ENCODE measurements at places on chromosomes 6 and 20.

DNA sequence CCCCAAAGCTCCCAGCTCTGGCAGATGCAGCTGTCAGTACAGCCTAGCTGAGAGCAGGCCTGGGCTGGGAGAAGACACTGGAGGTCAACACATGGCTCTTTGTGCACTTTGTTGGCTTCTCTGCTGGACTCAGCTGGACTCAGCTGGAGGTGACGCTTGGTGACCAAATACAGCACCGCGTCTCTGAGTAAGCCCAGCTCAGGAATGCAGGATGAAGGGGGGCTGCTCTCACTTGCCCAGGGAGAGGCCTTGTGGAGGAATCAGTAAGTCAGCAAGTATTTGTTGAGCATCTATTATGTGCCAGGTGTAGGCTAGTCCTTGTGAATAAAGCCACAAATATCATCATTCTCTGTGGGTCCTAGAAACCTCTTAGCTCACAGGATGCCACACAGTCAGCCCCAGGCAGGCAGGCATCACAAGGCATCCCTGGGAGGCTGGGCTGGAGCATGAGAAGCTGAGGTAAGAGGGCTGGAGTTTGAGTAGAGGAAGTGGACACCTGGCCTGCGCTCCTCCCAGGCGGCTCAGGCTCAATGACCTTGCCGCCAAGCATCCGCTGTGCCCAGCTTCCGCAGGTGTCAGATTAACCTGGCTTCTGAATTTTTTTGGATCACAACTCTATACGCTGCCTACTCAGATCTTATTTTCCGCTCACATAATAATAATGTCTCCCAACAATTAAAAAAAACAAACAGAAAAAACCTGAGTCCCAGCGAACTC, 95.4 kb downstream of the TMEM170B start:
- no peak for DNase-seq

GRCh38 chr20:24017458-24017755, 28.8 kb upstream of the GGTLC1 start:
- no peak for DNase-seq

DNA sequence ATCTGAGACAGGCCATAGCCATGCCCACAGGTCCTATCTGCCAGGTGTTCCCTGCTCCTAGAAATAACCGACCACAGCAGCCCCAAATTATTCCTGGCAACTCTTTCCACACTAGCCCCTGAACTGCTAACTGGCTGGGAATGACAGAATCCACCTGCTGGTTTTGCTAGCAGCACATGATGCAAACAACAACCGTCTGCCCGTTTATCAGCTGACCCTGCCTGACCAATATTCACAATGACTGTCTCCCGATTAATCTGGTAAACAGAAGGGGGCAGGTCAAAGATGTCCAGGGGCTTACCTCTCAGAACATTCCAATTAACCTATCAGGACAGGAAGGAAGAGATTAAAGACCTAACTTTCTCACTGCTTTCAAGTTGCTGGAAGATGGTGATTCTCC, 101.5 kb downstream of the NRSN1 start:
- DNase-seq, result no peak

DNA sequence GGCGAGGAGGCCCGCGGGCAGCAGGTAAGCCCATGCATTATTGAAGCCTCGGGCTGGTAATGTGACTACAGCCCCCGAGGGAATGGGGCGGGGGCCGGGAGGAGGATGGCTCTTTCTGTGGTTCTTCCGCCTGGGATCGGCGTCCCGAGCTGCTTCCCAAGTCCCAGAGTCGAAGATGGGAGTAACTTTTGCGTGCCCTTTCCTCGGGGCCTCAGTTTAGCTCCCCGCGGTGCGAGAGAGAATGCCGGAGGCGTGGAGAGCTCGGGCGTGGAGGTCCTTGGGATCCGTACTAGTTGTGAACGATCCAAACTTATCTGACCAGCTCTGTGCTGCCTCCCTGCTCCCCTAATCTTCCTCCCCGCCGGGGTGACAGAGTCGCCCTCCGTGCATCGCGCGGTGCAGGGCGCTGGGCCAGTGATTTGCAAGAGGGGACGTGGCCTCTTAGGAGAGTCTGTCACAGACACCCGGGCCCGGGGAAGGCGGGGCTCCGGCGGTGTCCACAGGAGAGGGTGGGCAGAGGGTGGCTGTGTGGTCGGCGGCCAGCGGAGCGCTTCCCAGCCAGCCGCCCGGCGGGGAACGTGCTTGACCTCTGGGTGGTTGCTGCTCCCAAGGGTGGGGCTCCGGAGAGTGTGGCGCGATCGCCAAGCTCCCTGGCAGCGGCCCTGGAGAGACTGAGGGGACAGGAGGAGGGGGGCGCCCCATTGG, 815 bp downstream of the UTRN start:
- DNase-seq, result no peak

DNA sequence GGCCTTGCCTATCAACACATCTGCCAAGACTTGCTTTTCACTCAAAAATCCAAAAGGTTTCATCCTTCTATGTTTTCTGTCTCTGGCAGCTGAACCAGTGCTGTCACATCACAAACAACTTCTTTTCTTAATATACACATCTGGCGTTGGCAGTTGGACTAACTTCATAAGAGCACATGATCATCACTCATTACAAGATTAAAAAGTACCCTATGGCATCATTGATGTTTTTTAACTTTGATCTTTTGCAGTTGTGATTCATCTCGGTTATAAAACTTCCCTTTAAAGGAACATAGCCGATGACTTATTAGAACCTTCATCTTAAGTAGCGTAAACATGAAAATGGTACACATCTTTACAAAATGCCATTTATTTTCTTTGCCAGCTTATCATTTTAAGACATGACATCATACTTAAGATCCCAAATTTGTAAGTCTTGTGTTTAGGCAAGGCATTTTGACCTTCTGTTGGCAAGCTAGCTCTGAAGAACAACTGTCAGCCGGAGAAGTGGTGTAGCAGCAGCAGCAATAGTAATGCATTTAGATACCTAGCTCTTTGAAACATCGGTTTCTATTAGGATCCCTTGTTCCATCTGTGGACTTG, 64.2 kb upstream of the SUPT3H start:
- DNase-seq, result no peak

GRCh38 chr6:132231121-132231884, 170.0 kb downstream of the MOXD1 start:
- no peak for DNase-seq

- no peak for DNase-seq
These were observed 5.4 kb upstream of the MICA start for GRCh38 chr6:31397901-31398525.

DNA sequence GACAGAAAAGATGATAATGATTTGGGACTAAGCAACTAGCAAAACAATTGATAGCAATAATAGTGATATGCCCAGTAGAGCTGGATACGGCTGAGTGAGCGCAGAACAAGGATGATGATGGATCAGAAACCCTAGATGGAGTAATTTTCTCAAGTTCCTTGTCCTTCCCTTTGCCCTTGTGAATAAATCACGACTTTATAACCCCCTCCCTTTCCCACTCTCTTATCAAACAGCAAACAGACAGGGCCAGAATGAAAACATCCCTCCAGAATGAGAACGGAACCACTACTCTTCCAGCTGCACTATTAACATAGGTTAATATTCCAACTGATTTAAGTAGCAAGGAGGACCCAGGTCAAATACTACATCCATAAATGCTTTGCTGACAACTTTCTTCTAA, 1.3 kb upstream of the MTFR2 start:
- no peak for DNase-seq

GRCh38 chr6:105272786-105273185, 93.0 kb upstream of the POPDC3 start:
- no peak for DNase-seq

- no peak for DNase-seq
These were observed 430.3 kb upstream of the SOX4 start for GRCh38 chr6:21163110-21163837.

- no peak for DNase-seq
These were observed 1.1 kb upstream of the FGD2 start for GRCh38 chr6:37004044-37004980.

DNA sequence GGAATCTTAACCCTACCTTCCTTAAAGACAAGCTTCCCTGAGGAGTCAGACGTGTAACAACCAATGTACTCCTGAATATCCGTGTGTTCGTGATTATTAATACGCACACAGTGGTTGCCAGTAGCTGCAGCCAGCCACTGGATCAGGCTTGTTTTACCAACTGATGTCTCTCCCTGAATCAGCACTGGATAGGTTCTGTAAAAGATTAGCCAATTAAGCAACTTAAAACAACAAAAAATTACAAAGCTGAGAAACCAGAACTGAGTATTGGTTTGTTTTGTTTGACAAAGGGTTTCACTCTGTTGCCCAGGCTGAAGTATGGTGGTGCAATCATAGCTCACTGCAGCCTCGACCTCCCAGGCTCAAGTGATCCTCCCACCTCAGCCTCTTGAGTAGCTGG, 69.3 kb downstream of the MDN1 start:
- DNase-seq, result no peak

DNA sequence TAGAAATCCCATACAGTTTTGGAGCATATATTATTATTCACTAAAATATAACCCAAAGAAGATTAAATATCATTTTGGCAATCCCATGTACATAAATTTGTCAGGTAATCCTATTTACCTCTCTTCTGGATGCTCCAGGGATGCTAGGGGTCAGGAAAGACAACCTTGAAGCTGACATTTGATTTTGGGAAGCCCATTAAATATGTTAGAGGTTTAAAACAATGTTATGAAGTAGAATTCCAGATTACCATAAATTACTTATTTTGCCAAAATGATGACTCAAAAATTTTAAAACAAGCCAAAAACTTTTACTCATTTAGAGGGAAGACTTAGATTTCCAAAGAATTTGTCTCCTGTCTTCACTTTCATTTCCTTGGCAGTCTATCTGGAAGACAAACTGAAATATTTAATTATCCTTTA, 9.2 kb upstream of the IL22RA2 start:
- no peak for DNase-seq

GRCh38 chr6:44721954-44722578, 334.6 kb downstream of the CDC5L start:
- no peak for DNase-seq

DNA sequence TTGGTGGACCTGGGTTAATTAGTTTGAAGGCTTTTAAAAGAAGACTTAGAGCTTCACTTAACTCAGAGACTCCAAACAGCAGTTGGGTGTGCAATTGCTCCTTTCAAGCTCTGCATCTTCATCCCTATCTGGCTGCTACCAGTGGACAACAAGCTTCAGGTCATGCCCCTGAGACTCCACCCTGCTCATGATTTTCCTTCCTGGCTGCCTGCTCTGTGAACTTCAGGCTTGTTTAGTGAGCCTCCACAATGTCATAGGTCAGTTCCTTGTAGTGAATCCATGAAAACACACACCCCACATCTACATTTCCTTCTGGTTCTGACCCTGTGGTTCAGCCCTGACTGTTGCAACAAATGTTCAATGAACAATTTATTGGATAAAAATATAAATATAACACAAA, 61.1 kb upstream of the MARCKS start:
- DNase-seq, result no peak

- DNase-seq, result no peak
These were observed 23.8 kb downstream of the FOXC1 start for GRCh38 chr6:1633366-1634021.

DNA sequence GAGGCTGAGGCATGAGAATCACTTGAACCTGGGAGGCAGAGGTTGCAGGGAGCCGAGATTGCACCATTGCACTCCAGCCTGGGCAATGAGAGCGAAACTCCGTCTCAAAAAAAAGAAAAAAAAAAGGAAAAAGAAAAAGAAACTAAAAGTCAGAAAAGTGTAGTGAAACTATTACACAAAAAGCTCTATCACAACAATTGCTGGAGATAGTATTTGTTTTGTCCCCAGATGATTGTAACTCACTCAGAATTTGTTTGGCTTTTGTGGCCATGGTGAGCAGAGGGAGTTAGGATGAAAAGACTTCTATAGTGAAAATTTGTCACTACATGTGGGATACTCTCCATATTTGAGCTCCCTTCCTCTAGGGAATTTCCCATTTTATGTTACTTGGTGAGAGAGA, 5.2 kb upstream of the GOPC start:
- DNase-seq, result no peak

DNA sequence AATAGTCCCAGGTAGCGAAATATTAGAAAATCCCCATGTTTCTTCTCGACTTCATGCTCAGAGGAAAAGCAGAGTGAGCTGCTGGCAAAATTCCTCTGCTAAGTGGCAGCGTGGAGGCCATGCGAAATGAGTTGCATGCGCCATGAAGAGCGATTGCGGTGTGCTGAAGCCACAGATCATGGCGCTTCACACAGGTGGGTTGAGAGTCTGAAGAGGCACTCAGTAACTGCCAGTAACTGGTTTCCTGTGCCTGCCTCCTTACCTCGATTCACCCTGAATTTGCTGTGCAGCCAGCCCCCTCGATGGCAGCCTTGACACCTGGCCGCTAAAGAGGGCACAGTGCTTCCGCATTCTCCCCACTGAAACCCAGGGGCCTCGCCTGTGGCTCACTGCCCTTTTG, 301.5 kb downstream of the NRN1 start:
- no peak for DNase-seq

- no peak for DNase-seq
These were observed 19.2 kb downstream of the BLTP3A start for GRCh38 chr6:34810936-34811632.

DNA sequence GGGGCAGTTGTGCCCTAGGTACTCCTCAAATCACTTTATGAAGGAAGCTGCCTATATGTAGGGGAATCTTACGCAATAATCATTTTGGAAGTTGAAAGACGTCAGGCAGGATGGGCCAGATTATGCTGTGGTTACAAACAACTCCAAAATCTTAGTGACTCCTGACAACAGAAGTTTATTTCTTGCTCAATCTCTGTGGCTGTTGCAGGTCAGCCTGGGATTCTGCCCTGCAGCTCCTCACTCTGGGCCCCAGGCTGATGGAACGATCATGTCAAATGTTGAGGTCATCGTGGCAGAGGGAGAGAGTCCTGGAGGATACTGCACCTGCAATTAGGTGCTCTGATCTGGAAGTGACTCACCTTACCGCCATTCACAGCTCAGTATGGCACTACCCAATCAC, 88.4 kb downstream of the ZDHHC14 start:
- no peak for DNase-seq

- DNase-seq, result no peak
These were observed 75.1 kb downstream of the SLC2A10 start for GRCh38 chr20:46784436-46785127.

DNA sequence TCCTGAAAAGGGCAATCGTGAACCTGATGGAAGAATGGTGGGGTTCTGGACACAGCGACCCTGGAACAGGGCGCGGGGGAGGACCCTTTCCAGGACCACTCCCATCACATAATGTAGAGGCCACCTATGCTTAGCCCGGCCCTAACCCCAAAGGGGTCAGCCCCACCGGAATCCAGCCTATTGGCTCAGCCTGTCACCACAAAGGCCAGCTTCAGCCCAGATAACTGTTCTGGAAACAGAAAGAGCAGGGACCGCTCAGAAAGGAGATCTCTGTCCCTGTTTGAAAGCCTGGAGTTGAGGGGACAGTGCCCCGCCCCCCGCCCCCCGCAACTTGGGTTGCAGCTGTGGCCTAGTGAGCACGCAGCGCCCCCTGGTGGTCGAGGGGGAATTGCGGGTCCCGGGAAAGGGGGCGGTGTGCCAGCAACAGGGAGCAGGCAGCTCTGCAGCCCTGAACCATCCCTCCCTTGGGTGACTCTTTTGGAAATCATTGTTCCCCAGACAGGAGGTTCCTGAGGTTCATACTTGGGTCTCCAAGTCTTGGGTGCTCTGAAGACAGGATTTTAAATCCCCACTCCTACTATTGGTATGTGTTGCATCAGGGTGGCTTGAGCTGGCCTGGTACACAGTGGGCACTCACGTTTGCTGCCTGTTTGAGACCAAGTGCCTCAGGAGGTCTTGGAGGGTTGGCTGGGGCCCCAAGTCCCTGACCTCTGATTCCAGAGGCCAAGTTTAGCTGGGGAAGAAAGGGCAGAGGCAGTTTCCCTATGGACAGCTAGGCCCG, 1.5 kb downstream of the SIGLEC1 start:
- DNase-seq, result no peak

- no peak for DNase-seq
These were observed 50.5 kb upstream of the IBTK start for GRCh38 chr6:82298012-82298411.

- no peak for DNase-seq
These were observed 44.6 kb downstream of the MAK start for GRCh38 chr6:10793695-10794094.

Measured in SIG-M5 (cell line).